ENCODE measurements at places on chromosomes 7 and 10.

GRCh38 chr10:66835400-66835799, 90.4 kb upstream of the LRRTM3 start:
- DNase-seq, result no peak

GRCh38 chr7:41006306-41006995, 696.4 kb downstream of the INHBA start:
- DNase-seq, result no peak

DNA sequence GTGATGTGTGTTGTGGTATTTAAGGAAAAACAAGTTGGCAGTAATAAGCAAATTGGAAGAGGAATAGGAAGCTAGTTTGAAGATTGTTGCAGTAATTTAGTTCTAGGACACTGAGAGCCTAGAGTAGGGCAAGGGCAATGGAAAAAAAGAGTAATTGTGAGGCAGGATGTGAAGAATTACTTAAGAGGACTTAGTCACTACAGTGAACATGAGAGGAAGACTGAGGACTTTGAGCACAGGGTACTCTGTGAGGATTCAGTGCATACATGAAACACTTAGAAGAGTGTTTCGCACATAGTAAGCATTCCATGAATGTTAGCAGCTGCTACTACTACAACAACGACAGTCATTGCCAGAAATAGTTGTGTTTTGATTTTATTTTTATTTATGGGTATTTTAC, 30.9 kb upstream of the DKK1 start:
- no peak for DNase-seq

DNA sequence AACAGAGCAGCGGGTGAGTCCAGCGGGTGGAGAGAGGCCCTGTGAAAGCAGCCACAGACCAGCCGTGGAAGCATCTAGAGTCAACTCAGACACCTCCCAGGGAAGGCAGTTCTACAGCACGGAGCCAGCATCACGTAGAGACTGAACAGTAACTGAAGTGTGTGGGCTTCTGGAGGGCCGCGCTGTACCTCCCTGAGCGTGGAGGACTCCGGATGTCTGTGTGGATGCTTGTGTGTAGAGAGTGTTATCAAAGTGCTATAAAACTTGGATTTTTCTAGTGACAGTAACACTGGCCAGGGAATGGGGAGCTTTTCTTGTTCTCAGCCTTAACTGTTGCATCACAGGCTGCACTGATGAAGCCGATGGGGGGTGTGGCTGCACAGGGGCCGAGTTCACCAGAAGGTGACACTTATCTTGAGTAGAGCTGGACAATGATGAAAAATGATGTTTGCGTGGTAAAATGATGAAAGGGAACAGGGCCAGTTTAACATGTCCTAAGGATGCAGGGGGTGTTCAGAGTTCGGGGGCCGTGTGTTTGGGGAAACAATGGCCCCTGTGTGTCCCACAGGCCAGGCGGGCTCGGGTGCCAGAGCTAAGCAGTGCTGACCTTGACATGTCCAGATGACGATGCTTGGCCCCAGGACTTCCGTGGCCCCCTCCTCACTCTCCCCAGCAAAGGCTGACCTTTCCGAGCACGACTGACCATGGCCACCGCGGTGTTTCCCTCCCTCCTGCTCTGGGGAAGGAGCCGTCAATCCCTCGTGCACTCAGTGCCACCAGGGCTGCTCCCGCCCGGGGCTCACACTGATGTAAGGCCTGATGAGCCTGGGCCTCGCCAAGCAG, 21.9 kb downstream of the MNX1 start:
- DNase-seq, result no peak

DNA sequence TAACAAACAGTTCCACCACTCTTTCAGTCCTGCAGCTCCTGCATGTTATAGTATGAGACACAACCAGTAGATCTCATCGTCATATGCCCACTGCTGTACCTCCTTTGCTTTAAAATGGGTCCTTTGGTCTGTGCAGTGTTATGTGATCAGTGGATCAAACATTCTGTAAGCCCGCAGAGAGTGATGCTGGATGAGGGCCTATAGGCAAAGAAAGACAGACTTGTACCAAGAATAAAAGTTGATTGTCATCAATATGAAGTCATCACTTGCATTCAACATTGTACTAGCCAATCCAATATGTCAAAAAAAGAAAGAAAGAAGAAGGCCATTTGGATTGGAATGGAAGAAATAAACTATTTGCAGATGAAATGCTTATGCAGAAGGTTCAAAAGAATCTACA, 79.8 kb upstream of the PHYHIPL start:
- no peak for DNase-seq
